Activated T-cell treated with anti-CD3 and anti-CD28 coated beads, Interleukin-2, amount 50 U/mL, for 4 hours (primary cell): ENCODE measurements at places on chromosomes 5 and 9.

DNA sequence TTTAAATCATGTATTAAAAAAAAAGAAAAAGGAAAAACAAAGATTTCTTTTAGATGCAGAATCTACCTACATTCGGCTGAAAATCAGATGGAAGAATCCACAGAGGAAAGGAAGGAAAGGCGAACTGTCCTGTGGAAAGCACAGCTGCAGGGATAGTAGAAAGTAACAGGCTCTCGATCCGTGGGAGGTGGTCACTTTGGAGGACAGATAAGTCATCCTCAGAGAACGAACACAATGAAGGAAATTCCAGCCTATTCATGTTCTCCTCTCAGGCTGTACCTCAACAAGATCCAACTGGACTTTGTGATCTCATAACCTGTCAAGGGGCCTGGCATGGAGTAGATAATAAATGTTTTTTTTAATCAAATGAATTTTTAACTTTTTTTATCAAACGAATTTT is 72.8 kb downstream of the NR6A1 start:
- no peak for DNase-seq

DNA sequence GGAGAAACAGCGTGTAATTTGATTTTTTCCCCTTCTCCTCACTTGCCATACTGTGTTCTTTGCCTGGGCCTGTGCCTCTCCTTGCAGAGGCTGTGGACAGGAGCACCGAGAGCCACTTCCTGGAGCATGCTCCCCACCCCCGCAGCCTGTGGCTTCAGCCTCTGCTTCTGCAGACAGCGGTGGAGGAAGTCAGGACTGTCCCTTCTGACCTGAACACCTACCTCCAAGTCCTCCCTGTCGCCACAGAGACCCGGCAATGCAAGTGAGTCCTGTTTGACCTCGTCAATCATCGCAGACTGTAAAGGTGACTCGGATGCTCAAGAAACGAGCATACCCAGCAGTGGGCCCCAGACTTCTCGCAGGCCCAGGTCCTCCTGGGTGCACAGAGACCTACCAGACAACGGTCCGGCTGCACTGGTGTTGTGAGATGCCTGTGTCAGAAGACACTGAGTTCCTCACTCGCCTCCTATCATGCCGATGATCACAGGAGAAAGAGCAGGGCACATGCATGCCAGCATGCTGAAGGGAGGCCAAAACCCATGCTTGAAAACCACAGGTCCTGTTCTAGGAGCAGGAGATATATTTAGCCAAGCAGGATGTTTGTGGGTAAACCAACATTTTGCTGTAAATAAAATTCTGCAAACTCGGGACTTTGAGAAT is 198.8 kb downstream of the AUH start:
- DNase-seq: no peak

- DNase-seq: no peak
These were observed 206.6 kb upstream of the RFX3 start for GRCh38 chr9:3732077-3733038.

DNA sequence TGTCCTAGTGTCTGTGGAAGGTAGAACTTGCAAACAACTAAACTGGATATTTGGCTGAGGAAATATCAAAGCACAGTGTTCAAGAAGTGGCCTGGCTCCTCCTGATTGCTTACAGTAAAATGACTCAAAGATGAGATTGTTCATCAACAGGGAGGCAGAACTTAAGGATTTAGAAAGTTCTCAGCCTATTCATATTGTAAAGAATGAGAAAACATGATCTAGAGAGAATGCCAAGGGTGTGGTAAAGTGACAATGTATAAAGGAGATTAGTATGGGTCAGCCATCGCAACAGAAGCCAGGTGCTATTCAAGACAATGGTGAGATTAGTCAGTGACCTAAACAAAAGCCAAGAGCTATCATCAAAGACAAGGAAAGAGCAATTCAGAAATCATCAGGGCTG is 372.3 kb downstream of the SPOCK1 start:
- no peak for DNase-seq

DNA sequence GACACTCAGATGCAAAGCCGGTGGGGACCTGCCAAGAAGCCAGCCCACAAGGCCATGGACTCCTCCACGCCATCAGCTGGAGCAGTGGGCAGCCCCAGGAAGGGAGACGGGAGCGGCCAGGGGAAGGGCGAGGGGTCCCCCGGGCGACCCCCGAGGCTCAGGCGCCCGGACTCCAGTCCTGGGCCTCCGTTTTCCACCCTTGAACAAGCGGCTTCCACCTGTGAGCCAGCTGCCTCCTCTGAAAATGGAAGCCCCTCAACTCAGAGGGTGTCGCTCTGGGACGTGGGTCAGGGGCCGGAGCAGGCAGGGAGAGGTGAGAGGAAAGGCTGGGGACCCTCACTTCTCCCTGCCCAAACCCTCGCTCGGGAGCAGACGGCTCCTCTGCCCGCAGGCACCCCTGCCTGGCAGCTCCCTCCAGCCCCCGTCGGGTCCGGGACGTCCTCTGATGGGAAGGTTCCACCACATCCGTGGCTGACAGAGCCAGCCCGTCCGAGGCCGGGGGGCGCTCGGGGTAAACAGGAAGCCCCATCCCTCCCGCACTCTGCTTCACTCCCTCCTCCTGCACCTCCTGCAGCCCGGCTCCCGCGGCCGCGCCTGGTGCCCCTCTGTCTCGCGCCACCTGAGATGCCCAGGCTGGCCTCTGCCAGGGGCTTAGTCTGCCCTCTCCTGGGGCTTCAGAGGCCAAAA is 3.7 kb upstream of the EGFL7 start:
- DNase-seq: no peak

DNA sequence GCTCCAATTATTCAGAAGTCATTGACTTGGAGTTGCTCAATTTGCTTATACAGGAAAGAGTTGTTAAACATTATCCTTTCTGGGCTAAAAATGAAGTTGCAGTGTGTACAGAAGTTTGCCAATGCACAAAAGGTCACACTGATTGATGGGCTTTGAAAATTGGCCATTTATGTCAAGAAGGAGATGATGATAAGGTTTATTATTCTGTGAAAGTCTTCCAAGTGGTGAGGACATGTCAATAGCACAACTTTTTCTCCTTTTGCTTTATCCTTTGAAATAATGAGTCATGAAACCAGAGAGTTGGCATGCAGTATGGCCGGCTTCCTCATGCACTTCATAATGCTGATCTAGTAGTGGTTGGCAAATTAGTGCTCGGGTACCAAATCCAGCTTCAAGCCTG is 848.5 kb upstream of the WWC1 start:
- no peak for DNase-seq

- DNase-seq: no peak
These were observed 133.4 kb downstream of the ACTL7B start for GRCh38 chr9:108722396-108722795.

DNA sequence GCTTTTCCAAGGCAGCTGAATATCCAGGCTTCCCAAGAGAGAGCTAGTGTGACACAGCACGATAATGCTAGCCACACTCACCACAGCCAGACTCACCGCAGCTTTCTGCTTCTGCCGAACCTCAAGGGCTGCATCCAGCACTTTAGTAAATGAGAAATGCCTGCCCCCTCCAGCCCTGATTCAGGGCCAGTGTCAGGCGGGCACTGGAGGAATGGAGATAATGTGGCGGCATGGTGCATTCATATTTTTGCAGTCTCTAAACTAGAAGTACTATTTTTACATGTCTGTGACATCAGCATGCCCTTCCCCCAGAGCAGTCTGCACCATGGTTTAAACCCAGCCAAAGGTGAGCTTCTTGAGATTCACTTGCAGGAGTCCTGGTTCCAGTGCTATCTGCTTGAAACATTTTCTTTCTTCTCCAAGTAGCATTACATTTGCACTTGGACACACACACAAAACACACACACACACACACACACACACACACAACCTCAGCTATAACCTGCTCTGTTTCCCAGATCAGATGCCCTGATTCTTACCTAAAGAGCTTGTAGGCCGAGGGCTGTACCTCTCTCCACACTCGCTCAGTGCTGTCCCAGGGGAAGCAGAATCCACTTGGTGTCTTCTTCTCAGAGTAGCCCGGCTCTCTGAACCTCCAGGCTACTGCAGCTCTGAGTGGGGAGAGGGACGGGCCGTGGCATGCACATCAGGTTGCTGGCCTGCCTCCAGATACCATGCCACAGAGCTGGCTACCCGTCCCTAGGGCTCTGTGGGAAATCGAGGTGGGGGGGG is at the start of gene FGF1:
Gene FGF1, minus strand, starts transcription at position 673 of the 792 bp plus-strand sequence. CDS start 71,963 bp downstream, outside the sequence.
- DNase-seq: no peak
